HFFc6 (cell line): ENCODE measurements at places on chromosomes 16 and 17. TPM values are rescaled to one million over a fixed set of nuclear protein-coding genes. Genes with fewer than 3 reads are reported as not detected.

DNA sequence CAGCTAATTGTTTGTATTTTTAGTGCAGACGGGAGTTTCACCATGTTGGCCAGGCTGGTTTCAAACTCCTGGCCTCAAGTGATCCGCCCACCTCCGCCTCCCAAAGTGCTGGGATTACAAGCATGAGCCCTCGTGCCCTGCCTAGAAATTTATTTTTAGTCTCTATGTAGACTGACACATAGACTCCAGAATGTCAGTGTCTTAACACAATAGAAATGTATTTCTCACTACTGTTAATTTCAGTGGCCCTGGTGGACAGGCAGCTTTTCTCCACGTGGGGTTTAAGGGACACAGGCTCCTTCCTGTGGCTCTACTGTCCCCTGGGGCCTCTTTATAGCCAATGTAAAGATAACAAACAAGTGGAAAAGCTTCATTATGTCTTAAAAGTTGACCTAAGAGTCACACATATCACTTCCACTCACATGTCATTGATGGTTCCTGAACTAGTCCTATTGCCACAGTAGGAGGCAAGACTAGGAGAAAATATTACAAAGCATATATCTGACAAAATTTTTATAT is 43.8 kb downstream of the COPRS start:
- H3K27ac ChIP-seq, result no peak overlapping the region
- H3K36me3 ChIP-seq, result peaks cover 9% of the 10 kb centered on the region
- H3K27me3 ChIP-seq, result peaks cover 2% of the 10 kb centered on the region
- H3K4me3 ChIP-seq, result no peak overlapping the region

DNA sequence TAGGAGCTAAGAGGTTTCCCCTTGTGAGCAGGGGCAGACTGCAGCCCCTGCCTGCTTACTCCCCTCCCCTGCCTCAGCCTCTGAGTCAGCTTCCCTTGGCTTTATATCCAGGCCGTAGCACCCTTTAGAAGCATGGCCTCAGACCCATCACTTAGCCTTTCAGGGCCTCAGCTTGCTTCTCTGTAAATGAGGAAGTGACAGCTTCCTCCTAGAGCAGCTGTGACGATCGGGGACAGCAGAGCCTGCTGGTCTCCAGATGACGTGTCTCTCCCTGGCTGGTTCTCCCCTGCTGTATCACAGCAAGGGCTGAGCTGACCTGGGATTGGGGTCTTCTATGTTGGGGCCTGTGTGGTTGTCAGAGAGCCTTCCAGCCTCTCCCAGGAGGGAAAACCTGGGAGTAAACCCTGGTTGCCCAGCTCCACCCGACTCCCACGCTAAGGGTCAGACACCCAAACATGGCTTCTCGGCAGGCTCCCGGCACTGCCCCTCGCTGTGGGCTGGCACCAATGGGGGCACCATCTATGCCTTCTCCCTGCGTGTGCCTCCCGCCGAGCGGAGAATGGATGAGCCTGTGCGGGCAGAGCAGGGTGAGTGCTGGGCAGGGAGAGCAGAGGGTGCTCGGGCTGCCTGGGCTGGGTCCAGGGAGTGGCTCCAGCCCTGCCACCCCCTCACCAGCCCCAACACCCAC is 16.3 kb upstream of the MYO15B start:
- H3K4me1 ChIP-seq, result no peaks in the 10 kb centered on the region
- H3K27ac ChIP-seq, result no peak overlapping the region
- DNase-seq, result no peak
- peaks cover 20% of the 10 kb centered on the region for H3K27me3 ChIP-seq
- no peaks in the 10 kb centered on the region for H3K36me3 ChIP-seq

DNA sequence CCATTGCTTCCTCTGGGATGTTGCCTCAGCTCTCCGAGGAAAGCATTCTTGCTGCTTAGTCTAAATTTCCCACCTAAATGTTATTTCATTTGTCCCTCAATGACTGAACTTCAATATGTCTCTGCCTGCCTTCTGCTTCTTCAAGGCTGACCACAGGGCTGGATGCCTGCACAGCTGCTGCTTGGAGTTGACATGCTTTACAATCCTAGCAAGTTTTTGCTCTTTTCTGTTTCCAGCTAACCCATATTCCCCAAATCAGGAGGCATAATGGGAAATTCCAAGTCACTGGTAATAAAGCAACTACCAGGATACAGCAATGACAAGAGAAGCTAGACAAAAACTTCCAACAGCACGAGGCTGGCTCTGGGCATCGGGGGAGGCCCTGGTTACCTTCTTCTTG is 48.9 kb downstream of the GTF3C1 start:
- peaks cover 2% of the 10 kb centered on the region; the same call in 1 of the 2 replicates for H3K27me3 ChIP-seq
- H3K27ac ChIP-seq, result no peak overlapping the region
- H3K4me3 ChIP-seq, result no peak overlapping the region

GRCh38 chr17:81071761-81072741 is 37.1 kb downstream of the BAIAP2 start:
- H3K4me1 ChIP-seq, result no peaks in the 10 kb centered on the region
- H3K4me3 ChIP-seq, result no peak overlapping the region
- peaks cover 4% of the 10 kb centered on the region; the same call in 1 of the 2 replicates for H3K27me3 ChIP-seq
- DNase-seq, result no peak

Gene TMEM88
- 0.40 to 0.64 TPM (median 0.45 TPM) in 3 replicates for total RNA-seq

Gene SYCE1L
- not detected in 3 replicates for total RNA-seq
